A549 treated with Hydrocortisone at 1 μM for 4 hours (cell line): ENCODE measurements at places on chromosomes 2 and 18. TPM values are rescaled to one million over a fixed set of nuclear protein-coding genes. Genes with fewer than 3 reads are reported as not detected.

The HAUS1 gene
- total RNA-seq: 33.7 to 48.7 TPM (median 35.3 TPM) in 5 replicates

The ANKRD29 gene
- 12.4 to 18.9 TPM (median 18.0 TPM) in 5 replicates for total RNA-seq

The ADAM23 gene
- total RNA-seq: 8.2 to 9.5 TPM (median 9.1 TPM) in 5 replicates

The KCNF1 gene
- total RNA-seq: 21.4 to 40.2 TPM (median 30.3 TPM) in 5 replicates

The NPAS2 gene
- 72.2 to 81.2 TPM (median 78.4 TPM) in 5 replicates for total RNA-seq

The REEP1 gene
- 0.88 to 1.2 TPM (median 1.1 TPM) in 5 replicates for total RNA-seq

The GPR45 gene
- total RNA-seq: not detected in 5 replicates

The AQP12A gene
- total RNA-seq: not detected in 5 replicates

The MGAT5 gene
- total RNA-seq: 11.8 to 20.7 TPM (median 15.8 TPM) in 5 replicates

The VWA3B gene
- 0.15 to 0.29 TPM (median 0.26 TPM) in 3 of 5 replicates, not detected in the others for total RNA-seq

The MALL gene
- total RNA-seq: 136 to 171 TPM (median 143 TPM) in 5 replicates

The RASGRP3 gene
- total RNA-seq: 0.66 to 1.1 TPM (median 1.0 TPM) in 5 replicates

The TGIF1 gene
- total RNA-seq: 72.4 to 114 TPM (median 102 TPM) in 5 replicates

The DSG3 gene
- total RNA-seq: 0.01 to 0.02 TPM (median 0.02 TPM) in 3 of 5 replicates, not detected in the others

The SRSF7 gene
- total RNA-seq: 313 to 438 TPM (median 337 TPM) in 5 replicates

The ZBTB14 gene
- total RNA-seq: 6.1 to 8.2 TPM (median 6.5 TPM) in 5 replicates

The RANBP2 gene
- total RNA-seq: 18.3 to 36.2 TPM (median 24.1 TPM) in 5 replicates

The ABCG8 gene
- total RNA-seq: 0.01 TPM in 1 of 5 replicates, not detected in the others

The BCL11A gene
- 0.03 to 0.25 TPM (median 0.13 TPM) in 5 replicates for total RNA-seq

The SP140 gene
- 0.16 to 0.29 TPM in 2 of 5 replicates, not detected in the others for total RNA-seq

The ZBTB7C gene
- 0.18 to 0.36 TPM (median 0.26 TPM) in 5 replicates for total RNA-seq

The HADHA gene
- total RNA-seq: 115 to 159 TPM (median 121 TPM) in 5 replicates
